Ammon's horn (tissue), 1 donor: ENCODE measurements at places on chromosomes 1 and 21.

GRCh38 chr1:21874778-21875547 lies 62.1 kb downstream of the HSPG2 start:
- no peak for DNase-seq

GRCh38 chr1:99180343-99180808 lies 83.9 kb upstream of the PLPPR4 start:
- peak; percentile 85 for DNase-seq

DNA sequence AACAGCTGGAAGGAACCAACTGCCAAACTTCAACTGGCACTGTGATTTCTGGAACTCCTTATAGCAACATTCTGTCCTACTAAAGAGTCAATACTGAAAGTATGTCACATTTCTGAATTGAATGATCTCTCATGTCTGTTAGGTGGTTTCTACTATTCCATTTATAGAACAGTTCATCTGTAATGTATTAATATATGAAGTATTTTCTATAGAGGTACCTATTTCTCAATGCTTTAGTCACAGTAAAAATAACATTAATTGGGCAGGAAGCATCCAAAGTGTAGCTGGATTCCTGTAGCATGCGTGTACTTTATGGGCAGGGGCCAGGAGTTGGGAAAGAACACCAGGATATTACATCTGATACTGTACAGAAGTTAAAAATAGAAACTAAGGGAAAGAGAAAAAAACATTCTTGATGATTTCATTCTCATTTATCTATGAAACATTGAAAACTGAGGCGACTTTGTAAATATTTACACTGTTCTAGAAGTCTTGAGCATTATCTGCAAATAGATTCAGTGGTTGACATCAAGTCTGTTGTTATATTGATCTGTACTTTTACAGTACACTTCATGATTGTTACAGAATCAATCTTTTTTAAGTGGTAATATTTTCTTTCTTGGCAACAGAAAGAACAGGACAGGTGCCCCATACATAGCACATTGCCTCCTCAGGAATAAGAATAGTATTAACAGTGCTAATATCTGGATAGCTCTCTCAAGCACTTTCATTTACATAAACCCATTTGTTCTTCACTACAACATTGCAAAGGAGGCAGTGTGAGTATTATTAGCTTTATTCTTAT lies 6.2 kb upstream of the ZNF281 start:
- no peak for DNase-seq

GRCh38 chr1:8660411-8660828 lies 157.0 kb downstream of the RERE start:
- DNase-seq: peak; percentile 84

DNA sequence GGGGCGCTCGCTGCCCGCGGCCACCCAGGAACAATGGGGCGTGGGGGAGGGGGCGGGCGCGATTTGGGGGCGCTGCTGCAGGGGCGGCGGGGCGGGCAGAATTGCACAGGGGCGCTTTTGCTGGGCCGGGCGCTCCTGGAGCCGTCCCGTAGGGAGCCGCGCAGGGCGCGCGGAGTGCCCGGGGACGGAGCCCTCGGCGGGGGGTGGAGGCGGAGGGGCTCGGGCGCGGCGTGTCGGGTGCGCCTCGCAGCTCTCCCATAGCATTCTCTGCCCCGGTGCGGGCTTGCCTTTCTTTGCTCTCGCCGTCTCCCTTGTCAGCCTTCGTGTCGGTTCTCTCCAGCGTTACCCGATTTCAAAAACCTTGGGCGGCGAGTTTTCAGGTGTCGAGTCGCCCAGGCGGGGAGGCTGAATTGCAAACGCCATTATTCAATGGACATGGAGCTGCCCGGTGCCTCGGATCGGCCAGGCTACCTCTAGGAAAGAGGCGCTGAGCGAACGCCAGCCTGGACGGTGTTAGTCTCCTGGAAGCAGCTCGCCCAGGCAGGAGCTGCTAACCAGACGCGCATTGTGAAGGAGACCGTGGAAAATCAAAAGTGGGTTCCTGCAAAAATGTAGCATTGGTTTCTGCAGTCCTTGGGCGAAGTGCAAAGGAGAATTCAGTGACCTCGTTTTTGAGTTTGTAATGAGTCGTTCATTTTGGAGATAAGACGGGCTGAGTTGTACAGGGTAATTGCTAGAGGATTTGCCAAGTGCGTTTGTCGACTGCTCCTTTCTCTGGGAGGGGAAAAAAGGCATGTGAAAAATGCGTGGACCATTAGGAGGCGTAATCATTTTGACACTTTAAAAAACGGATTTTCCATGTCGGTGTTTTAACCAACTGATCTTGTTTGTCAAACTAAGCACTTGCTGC lies 626 bp downstream of the CXADR start:
- DNase-seq: peak; percentile 76

DNA sequence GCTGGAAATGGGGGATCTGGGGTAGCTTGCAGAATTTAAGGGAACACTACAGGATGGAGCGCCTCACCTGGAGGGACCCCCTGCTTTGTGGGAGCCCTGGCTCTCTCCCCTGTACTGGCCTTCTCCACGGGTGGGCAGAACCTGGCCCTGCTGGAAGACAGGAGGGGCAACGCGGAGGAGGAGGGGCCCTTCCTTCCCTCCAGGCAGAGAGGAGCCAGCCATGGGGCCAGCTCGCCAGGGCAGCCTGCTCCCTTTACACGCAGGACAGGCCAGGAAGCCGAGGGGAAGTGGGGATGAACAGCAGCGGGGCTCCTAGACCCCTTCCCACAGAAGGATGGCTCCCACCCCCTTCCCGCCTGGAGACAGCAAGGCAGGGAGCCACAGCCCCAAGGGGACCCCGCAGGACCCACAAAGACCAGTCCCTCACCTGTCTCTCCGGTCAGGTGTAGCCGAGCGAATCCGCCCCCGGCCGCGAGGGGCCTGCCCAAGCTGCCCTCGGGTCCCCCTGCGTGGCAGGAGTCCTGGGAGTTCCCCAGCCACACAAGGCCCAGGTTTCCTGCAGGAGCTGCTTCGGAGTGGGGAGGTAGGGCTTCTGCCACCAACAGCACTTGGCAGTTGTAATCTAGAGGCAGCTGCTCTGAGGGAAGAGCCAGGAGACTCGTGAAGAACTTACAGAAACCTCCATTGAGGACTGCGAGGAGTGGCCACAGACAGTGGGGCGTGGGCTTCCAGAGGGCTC lies 1.6 kb upstream of the SLC19A1 start:
- no peak for DNase-seq

DNA sequence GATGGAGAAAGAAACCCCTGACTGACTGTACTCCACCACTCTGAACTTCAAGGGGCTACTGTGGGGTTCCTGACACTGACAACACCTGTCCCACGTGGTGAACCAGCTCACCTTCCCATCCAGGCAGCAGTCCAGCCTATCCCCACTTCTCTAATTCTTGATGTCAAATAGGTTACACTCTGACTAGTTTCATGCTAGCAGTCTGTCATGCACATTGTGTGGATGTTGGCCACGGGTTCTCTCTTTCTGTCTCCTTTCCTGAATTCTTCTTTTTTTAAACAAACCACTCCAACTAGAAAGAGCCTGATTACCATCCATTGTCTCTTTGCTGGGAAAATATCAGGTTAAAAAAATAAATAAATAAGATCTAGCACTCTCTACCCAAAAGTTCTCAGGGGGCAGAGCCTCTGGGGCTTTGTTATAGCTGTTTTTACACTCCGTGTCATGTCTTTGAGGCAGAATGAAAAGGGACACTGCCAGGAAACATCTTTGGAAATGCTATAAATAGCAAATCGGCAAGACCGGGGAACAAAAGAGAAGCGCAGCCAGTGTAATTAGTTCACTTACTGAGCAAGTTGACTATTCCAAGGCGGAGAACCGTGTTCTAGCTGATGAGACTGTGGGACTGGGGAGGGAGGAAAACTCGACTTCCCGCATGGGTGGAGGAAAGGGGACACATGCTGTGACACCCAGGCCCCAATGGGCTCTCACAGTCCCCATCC lies 356.1 kb downstream of the OMA1 start:
- peak; percentile 3 for DNase-seq

DNA sequence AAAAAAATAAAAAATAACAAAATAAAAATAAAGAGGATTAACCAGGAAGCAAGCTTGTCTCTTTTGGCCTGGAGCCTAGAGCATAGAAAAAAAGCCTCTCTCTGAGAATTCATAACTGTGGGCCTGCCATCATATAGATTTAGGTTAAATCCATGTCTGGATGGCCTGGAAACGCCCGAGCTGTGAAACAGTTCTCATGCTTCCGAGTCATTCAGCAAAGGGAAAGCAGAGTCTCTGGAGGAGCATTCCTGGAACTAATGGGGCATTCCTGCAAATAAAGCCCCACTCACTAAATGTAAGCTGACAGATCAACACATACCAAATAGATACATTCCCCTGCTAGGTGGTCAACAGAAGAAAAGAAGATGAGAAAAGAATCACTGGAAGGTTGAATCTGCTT lies 75.8 kb upstream of the GNG4 start:
- DNase-seq: no peak

GRCh38 chr1:177472567-177472966 lies 301.8 kb downstream of the BRINP2 start:
- DNase-seq: no peak

GRCh38 chr1:230682882-230683610 lies 30.9 kb downstream of the AGT start:
- DNase-seq: no peak

- no peak for DNase-seq
Observed at GRCh38 chr1:202018468-202019234, 8.3 kb downstream of the ELF3 start.

DNA sequence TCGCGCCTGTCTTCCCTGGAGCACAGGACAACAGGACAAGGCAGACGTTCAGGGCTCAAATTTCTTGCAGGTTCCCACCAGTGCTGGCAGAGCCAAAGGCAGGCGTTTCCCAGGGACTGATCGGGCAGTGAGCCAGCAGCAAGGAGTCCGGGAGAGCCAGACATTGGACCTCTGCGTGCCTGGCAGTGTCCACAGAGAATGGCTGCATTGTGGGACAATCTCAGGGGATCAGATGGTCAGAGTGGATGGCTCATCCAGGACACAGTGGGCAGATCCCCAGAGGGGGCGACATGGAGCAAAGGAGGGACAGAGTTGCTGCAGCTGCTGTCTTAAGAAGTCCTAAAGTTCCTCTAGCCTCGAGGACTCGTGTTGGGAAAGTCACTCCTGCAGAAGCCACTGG lies 4.6 kb downstream of the TMEM63A start:
- peak; percentile 96 for DNase-seq

GRCh38 chr1:225474986-225475820 lies 47.4 kb upstream of the LBR start:
- peak; percentile 73 for DNase-seq
